ENCODE measurements at places on chromosomes 4 and X. TPM values are rescaled to one million over a fixed set of nuclear protein-coding genes. Genes with fewer than 3 reads are reported as not detected.

DNA sequence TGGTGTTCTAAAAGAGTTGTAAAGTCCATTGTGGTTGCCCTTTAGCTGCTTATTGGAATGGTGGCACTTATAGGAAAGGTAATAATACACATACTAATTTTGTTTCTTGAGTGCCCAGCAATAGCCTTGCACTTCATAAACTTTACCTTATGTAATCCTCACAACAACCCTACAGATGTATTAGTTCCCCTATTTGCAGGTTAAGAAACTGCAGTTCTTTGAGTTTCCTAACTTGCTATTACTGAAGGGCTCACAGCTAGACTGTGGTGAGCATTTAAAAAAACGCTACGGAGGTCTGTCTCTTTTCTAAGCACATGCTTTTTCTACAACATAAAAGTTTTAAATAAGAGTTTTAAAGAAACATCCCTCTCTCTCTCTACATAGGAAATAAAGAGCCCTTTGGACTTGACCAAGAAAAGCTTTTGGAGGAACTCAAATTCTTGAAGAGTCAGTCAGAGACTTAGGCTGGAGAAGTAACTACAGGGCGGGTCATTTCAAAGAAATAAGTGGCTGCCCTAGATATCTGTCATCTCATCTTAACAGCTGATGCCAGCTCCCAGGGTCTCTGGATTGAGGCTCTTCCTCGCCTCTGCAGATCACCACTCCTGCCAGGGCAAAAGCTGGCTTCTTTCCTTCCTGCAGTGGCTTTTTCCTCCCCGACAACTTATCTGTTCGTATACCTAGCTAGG is 42.0 kb upstream of the FBXW7 start:
- DNase-seq: no peak

DNA sequence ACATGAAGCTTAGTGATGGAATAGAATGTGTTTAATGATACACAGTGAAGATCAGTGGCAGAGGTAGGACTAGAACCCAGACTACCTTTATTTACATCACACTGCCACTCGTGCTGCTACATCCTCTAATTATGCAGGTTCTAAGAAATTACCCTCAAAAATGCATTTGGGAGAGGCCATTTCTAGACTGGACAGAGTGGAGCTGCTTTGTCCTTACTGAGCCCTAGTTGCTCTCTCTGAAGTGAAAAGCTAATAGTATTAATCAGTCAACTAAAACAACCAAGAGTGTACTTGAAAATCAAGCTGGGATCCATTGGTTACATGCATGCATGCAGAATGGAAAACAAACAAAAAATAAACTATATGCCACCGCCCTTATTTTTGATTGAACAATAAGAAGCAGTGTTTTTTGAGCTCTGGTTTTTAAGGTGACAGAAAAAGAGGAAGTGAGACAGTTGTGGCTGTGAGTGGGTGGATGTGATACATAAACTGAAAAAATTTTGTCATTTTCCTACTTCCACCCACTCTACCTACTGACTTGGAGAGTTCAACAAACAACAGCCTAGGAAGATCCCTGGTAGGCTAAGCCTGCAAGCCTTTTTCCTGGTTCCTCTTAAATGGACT is 6.8 kb upstream of the VSIG4 start:
- DNase-seq: no peak

DNA sequence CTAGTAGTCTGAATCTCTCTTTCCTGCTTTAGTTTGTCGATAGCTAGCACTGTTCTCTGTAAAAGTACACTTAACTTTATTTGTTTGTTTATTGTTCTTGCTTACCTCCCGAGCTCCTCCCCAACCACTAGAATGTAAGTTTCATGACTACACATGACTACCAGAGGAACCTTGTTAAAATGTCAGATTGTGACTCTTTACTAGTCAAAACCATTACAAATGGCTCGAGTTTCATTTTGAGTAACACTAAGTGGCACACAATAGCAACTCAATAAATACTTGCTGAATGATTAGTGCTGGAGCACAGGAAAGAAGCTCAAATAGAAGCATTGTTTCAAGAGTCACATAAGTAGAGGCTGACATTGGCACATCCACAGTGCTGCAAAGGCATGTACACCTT is 116.1 kb downstream of the MAPK10 start:
- DNase-seq: no peak

GRCh38 chr4:137375111-137375850 is 157.0 kb downstream of the PCDH18 start:
- no peak for DNase-seq

DNA sequence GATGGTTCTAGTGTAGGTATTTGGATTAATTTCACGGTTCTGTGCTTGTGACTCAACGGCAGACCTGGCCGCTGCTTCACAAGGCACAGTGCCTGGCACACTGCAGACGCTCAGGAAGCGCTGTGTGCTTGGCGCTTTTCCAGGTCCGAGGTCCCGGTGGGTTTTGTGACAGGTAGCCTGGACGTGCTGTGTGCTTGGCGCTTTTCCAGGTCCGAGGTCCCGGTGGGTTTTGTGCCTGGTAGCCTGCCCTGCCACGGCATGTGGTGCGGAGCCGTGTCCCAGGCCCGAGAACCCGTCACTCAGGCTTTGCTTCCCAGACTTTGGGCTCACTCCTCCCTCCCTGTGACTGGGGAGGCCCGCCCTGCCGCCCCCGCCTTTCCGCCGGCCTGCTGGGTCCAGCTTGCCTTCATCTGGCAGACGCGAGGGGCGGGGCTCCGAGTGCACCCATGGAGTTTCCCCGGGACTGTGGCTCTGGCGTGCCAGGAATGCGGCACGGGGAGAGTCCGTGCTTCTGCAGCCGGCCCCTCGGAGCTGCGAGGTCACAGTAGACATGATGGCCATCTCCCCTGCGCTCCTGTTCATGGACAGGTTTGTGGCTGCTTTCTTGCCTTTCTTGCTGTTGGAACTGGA is 44.2 kb downstream of the TBC1D14 start:
- no peak for DNase-seq

GRCh38 chrX:53288189-53288588 is 6.8 kb upstream of the IQSEC2 start:
- DNase-seq: no peak

DNA sequence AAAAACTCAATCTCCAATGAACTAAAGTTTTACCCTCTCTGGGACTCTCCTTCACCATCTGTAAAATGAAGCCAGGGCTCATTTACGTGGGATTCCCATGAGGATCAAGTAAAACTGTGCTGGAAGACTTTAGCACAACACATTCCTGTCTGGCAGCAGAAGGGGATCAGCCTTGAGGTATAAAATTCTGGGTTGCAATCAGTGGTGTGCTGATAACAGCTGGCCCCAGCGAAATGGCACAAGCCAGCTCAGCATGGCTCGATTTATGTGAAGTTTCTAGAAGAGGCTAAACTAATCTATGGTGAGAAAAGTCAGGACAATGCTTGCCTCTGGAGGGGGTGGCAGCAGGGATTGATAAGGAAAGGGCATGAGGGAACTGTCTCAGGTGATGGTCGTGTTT is 28.4 kb downstream of the ZNF630 start:
- DNase-seq: no peak

GRCh38 chrX:30904632-30905031 is 15.6 kb upstream of the TAB3 start:
- no peak for DNase-seq

DNA sequence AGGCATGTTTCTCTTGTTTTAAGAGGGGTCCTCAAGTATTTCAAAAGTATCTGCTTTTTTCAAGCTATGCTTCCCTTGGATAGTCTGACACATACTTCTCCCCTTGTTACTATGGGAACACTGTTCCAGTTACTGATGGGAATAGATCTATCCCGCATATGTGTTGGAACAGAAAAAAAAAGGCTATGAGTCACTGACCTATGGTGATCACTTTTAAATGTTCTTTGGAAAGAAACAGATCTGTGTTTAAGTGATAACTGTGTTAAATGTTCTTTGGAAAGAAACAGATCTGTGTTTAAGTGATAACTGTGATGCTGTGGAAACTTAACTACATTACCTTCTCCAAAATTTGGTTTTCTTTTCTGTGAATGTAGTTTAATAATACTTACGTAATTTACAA is 303.2 kb downstream of the TEX13C start:
- DNase-seq: no peak

GRCh38 chr4:46274717-46275116 is 115.2 kb downstream of the GABRA2 start:
- DNase-seq: no peak

DNA sequence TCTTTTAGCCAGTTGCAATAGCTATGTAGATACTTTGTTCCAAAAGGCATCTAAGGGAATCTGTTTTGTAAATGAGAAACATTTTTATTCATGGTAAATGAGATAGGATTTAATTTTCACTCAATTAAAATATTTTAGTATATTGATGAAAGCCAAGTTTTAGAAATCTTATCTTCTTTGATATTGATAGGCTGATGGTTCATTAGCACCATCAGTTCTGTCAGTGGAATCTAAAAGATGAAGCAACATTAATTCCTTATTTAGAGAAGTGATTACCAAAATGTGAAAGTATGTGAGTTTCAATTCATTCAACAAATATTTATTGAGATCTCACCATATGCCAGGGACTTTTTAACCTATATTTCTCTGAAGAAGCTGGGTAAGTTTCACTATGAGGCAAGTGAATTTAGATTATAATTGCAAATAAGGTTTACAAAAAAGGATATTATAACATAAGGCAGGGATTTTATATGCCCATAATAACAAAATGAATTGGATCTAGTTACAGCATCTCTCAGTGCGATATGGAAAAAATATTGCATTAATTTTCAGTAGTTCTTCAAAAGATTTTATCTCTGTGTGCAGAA is 79.3 kb downstream of the GABRB1 start:
- DNase-seq: no peak

GRCh38 chr4:173535957-173536356 is 5.9 kb upstream of the HAND2 start:
- no peak for DNase-seq

- DNase-seq: no peak
Observed at GRCh38 chr4:74235135-74235534, 73.1 kb upstream of the EPGN start.

DNA sequence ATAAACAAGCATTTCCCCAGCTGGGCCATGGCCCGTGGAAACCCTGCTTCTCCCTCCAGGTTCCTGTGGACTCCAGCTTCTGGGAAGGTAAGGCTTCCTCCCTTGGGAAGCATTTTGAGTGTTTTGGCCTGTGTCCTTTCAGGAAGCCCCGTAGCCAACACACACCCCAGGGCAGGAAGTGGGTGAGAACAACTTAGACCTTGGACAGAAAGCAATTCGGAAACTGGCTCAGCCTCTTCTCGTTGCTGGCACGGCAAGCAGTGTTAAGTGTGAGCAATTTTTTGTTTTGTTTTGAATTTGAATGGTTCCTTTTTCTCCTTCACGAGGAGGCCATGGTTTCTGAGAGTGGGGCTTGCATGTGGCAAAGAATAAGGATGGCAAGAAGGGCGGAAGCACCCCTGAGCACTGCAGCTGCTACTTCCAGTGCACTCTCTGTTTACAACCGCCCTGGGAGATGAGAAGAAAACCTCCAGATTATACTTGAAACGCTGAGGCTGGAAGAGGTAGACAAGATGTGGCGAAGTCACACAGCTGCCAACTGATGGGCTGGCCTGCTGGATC is 14.1 kb upstream of the CYTL1 start:
- DNase-seq: peak; percentile 82

- DNase-seq: no peak
Observed at GRCh38 chr4:86848732-86849619, at the start of gene SLC10A6. TSS of gene SLC10A6 (minus strand) at chr4:86849384. CDS start at chr4:86849115, 269 bp downstream.

- no peak for DNase-seq
Observed at GRCh38 chr4:185672151-185672550, 136.8 kb upstream of the PDLIM3 start.

- DNase-seq: no peak
Observed at GRCh38 chr4:147550626-147551246, 66.5 kb upstream of the TMEM184C start.

DNA sequence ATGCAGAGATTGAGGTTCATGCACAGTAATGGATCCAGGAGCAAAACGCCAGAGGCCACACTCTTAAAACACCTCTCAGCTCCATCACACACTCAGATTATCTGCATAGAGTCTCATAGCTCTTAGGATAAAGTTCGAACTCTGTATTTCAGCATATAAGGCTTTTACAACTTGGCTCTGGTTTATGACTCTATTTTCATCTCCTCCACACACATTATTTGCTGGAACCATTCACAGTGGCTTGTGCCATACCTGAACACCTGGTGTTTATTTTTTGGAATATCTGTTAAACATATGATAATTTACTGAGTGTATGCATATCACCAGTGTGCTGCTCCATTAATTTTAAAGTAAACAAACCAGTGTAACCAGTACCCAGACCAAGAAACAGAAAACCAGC is 27.2 kb downstream of the RASL11B start:
- DNase-seq: no peak

DNA sequence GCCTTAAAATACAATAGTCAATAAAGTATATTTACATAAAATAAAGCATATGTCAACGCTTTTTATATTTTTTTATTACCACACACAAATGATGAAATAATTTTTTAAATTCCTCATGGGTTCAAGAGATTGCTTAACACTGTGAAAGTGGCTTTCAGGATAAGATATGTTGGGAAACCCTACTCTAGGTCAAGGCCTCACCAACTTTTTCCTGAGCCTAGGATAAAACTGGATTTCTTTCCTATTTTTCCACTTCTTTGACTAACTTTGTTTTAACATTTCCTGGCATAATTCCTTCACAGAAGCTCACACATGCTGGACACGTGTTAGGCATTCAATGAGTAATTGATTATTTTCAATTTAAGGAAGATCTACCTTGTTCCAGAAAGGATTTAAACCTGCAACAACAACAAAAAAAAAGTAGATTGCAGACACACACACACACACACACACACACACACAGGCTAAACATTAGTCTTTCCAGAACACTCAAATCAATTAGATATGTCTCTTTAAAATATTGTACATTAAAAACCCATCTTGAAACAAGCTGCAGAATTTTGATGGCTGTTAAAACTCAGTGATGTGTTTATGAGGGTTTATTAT is 9.1 kb downstream of the KLB start:
- DNase-seq: no peak

DNA sequence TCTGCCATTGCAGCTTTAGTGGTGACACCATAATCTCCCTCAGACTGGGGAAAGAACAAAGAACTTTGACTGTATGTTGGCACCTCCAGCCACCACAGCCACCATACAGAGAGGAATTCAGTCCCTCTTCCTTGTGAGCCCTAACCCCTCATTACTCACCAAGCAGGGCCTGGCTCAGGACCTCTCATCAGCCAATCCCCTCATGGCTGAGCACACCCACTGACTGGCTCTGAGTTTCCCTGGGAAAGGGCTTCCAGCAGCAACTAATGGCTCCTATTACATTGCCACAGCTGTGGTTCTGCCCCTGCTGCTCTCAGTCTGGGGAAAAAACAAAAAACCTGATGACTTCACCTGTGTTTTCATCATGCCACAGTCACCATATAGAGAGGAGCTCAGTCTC is 1482.6 kb downstream of the FAM133A start:
- DNase-seq: no peak

GRCh38 chr4:24995346-24995919 is 35.3 kb downstream of the LGI2 start:
- no peak for DNase-seq

GPRIN3 gene
- total RNA-seq: 22.9 TPM

ERCC6L gene
- total RNA-seq: 1.2 TPM

CD38 gene
- total RNA-seq: 3.2 TPM

TASL gene
- not detected for total RNA-seq

HMGN5 gene
- 0.29 TPM for total RNA-seq

VCX gene
- not detected for total RNA-seq

IL13RA2 gene
- 0.12 TPM for total RNA-seq

RS1 gene
- not detected for total RNA-seq

C4orf50 gene
- total RNA-seq: not detected

SULT1B1 gene
- total RNA-seq: 0.24 TPM

Data from glomerular endothelial cell (primary cell).